ENCODE measurements at places on chromosomes 6 and 20.

GRCh38 chr6:100023798-100024197 is 29.8 kb upstream of the MCHR2 start:
- no peak for DNase-seq

DNA sequence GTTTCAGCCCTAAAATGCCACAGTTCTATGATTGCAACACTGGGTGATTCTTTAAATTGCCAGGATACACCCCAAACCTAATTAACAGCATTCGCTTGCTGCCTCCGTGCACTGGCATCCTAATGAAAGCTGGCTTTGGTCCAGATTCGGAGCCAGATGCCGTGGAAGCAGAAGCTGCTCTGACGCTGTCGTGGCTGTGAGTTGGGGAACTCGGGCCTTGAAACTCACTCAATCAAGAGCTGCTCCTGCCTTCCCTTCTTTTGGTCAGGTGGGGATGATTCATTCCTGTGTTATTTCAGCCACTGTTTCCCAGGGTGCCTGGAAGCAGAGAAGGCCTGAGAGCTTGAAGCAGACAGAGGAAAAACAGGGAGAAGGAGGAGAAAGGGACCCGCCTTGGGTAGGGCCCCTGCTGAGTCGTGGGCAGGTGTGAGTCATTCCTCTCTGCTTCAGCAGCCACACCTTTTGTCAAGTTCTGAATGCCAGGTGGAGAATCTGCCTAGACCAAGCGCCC is 36.2 kb upstream of the DSP start:
- DNase-seq = no peak

DNA sequence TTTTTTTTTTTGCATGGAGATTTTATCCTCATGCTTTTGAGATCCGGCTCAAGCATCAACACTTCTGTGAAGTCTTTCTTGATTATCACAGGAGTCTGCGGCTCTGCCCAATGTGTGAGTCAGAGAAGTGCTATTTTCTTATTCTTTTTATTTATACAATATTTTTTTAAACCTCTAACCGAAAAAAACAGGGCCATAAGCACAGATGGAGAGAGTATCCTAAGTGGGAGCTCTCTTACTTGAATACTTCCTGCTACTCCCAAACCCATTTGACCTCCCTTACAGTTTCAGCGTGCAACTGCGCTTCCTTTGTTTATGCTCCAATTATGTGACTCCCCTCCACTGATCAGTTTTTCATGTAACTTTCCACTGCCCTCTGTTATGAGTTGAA is 8.7 kb upstream of the ATXN1 start:
- DNase-seq = no peak

DNA sequence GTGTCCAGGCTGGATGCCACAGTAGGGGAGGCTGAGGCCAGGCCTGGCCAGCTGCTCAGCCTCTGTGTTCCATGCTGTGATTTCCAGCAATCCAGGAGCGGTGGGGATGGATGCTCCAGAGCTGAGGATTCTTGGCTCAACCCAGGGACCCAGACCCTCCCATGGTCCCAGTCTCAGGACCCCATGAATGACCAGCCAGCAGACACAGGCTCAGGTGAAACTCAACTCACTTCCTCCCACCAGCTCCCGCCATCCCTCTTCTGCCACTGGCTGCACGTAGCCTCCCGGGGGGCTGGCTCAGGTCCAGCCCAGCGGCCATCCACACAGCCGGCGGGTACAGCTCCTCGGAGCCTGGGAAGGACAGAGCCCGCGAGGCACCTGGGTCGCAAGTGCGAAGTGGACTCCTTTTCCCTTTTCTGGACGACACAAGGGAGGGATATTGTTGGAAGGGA is 54.5 kb upstream of the DACT2 start:
- DNase-seq = no peak

GRCh38 chr20:43185901-43186300 is 3.8 kb downstream of the PTPRT start:
- no peak for DNase-seq
